ENCODE measurements at places on chromosomes 2 and 18. TPM values are rescaled to one million over a fixed set of nuclear protein-coding genes. Genes with fewer than 3 reads are reported as not detected.

Gene TSGA10
- total RNA-seq: 12.6 TPM

DNA sequence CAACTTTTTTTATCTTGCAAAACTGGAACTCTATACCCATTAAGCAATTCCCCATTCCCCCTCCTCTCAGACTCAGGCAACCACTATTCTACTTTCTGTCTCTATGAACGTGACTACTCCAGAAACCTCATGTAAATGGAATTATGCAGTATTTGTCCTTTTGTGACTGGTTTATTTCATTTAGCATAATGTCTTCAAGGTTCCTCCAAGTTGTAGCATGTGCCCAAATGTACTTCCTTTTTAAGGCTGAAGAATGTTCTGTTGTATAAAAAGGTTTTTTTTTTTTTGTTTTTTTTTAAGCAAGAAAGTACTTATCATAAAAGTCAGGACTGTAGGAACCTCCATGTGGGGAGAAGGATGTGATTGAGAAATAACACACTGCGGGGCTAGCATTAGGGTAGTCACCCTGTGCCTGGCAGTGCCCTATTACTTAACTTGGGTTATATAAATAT is 262.9 kb upstream of the FBXO11 start:
- DNase-seq: no peak

Gene CXCR4
- total RNA-seq: 239 TPM

Gene IMMT
- total RNA-seq: 71.5 TPM

Gene LYPD1
- not detected for total RNA-seq

GRCh38 chr2:130198343-130198742 is at the start of gene TUBA3E:
Gene TUBA3E, minus strand, starts transcription at chr2:130198439. Its CDS starts 79 bp downstream, at chr2:130198360.
- DNase-seq: no peak
